Hematopoietic multipotent progenitor cell treated with erythropoietin and hydrocortisone succinate and interleukin-3 and kit ligand, for 6 days (in vitro differentiated cells): ENCODE measurements at places on chromosomes 5 and 9.
A peak's percentile ranks its signal among the peaks of the same experiment; 100 is the strongest.

- DNase-seq = no peak
Observed at GRCh38 chr9:131319486-131319885, 30.0 kb downstream of the PLPP7 start.

DNA sequence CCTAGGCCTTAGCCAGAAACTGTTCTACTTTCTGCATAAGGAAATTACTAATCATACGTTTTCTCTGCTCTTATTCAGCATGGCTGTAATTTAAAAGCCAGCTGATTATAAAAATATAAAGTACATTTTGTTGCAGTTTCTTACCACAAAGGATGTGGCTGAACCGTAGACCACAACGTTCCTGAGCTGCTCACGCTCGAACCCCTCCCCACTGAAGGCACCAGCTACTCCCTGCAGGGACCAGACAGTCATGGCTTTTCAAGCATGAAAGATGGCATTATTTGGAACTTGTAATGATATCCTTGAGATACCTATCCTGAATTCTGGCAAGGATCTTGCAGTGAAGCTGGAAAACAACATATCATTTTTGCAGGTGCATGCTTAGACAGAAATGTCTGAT, 91.8 kb upstream of the DMRT1 start:
- peak; percentile 71 for DNase-seq

- DNase-seq = no peak
Observed at GRCh38 chr5:82222597-82223574, 55.3 kb downstream of the RPS23 start.

DNA sequence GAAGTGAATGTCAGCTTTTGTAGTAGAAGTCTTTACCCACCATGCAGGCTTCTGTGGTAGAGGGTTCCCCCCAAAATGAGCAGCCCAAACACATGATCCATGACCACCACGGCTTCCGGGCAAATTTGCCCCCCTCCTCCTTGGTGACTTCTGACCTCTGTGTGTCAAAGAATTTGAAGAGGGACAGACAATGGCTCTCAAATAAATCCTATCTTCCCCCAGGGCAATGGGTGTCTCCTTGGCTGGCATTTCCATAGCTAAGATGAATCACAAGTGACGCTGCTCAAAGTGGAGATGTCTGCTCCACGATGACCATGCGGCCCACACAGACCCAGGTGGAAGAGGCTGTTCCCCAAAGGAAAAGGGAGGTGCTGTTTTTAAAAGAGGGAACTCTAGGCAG, 30.2 kb upstream of the BOD1 start:
- DNase-seq = no peak

DNA sequence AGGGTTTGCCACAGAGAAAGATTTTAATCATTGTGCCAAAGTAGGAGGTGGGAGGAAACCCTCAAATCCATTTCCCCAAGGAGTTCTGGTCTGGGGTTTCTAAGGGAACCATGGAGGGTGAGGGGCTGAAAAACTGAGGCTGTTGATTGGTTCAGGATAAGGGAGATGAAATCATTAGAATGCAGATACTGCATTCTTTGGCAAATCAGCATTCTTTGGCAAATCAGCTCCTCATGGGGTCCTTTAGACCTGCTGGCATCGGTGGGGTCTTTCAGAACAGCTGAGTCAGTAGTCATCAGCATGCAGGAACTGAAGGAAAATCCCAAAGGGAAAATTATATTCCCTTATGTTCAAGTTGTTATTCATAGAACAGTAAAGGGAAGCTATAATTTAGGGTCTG, 585.5 kb downstream of the ISL1 start:
- DNase-seq = no peak

- no peak for DNase-seq
Observed at GRCh38 chr5:153672347-153673090, 182.0 kb downstream of the GRIA1 start.

GRCh38 chr9:33135470-33135958, 31.6 kb downstream of the B4GALT1 start:
- peak; percentile 43 for DNase-seq

DNA sequence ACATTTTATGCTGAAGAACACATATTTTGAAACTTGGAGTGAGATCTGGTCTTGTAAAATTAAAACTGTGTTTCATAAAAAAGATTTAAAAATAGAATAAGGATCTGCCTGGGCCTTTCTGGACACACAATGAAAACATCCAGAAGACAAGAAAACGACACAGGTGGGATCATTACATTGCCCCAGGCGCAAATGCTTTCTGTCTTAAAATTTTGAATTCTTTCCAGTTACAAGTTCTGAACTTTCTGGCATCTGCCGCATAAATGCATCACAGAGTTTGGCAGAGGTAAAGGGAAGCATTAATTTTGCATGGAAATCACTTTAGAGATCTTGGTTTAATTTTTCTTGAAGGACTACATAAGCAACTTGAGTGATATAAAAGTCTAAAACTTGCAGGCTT, 219.6 kb downstream of the WDR70 start:
- DNase-seq = no peak

DNA sequence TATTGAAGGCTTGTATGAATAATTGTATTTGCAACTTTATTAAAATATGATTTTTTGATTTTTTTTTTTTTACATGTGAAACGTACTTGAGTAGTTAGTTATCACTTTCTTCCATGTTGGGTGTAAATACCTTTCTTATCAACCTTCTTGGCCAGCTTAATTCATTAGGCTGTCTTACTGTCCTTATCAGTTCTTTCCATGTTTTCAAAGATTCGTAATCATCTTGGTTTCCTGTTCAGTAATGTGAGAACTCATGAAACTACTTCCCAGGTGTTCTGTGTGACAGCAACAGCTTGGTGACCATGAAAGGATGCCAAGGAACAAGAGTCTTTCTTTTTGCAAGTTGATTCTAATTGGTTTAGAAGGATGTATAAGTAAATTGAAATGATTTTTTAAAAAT, 100.0 kb downstream of the ADGRV1 start:
- peak; percentile 23 for DNase-seq

GRCh38 chr5:150632305-150633160, 7.9 kb upstream of the SYNPO start:
- no peak for DNase-seq

DNA sequence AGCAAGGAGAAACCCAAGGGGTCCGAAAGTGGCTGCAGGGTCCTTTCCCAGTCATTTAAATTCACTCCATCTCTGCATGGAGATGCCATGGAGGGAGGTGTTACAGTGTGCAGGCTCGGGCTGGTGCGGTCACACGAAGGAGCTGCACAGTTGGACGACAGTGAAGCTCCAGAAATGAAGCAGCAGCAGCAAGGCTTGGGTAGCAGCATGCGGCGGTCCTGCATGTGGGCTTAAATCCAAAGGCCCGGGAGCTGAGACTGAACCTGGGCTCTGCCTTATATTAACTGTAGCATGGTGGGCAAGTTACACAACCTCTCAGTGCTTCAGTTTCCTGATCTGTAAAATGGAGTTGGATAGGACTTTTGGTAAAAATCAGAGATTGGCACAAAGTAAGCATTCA, 51.4 kb downstream of the APBA1 start:
- DNase-seq = no peak

- no peak for DNase-seq
Observed at GRCh38 chr5:1318659-1319251, 23.9 kb upstream of the TERT start.

GRCh38 chr5:121945261-121945660, 16.5 kb upstream of the SRFBP1 start:
- DNase-seq = no peak

- DNase-seq = no peak
Observed at GRCh38 chr5:74954919-74955318, 88.7 kb upstream of the FAM169A start.

GRCh38 chr9:115596746-115597080, 478.8 kb upstream of the TNC start:
- no peak for DNase-seq

DNA sequence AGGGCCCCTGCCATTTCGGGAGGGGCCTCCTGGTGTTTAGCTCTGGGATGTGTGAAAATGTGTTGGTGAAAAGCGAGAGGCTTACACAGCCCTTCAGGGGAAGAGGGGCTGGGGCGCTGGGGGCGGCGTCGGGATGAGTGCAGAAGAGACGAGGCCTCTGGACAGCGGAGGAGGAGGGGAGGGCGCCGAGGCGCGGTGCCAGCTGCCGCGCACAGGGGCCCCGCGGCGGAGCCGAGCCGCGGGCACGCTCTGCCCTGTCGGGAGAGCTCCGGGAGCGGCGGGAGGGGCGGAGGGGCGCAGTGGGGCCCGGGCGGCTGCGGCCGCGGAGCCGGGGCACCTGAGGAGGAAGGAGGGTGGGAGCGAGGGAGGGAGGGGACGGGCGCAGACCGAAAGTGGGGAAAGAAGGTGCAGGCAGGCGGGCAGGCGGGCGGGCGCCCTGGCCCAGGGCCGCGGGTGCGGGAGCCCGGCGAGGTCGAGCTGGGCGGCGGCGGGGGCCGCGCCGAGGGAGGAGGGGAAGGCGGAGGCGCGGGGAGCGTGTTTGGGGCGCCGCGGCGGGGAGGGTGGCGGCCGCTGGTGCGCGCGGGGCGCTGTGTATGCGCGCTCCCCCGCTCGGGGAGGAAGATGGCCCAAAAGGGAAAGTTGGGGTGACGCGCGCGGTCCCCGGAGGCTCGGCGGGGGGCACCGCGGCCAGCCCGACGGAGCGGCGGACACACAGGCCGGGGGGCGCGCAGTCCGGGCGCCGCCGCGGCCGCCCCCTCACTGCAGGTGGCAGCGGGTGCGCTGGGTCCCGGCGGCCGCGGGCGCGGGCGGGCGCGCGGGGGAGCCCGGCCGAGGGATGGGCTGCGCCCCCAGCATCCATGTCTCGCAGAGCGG, at the start of gene PDE8B:
TSS of gene PDE8B (plus strand) at position 590 of the 873 bp plus-strand sequence. CDS start at position 836, 246 bp downstream.
- no peak for DNase-seq

GRCh38 chr9:19148187-19148586, 20.9 kb upstream of the PLIN2 start:
- no peak for DNase-seq

DNA sequence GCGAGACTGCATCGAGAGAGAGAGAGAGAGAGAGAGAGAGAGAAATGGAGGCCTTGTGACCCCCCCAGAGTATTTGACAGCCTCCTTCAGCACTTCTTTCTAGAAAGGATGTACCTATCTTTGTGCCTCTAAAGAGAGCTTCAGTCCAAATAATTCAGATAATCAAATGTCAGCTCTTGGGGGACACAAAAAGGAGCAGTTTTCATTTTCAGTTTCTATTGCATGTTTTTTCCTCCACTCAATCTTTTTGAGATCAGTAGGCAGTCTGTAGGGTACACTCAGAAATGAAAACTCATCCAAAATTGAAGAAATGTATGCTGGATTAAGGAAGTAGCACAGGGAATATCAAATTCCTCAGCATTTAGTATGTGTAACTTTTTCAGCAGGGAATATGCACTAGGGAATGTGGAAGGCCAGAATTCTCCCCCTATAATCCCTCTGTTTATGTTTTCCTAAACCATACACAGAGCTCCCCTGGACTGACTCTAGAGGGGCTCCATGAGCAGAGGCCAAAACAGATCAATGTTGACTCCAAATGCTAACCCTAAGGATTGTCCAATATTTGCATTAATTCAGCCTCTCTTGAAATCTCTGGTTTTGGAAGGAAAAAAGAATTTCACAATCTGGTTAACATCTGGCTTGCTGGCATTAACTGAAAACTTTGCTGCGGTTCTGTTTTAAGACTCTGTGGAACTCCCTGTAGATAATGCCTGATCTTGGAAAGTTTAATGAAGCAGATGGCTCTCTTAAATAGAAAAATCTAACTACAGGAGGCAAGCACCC, 250.1 kb downstream of the CEMIP2 start:
- DNase-seq = no peak

DNA sequence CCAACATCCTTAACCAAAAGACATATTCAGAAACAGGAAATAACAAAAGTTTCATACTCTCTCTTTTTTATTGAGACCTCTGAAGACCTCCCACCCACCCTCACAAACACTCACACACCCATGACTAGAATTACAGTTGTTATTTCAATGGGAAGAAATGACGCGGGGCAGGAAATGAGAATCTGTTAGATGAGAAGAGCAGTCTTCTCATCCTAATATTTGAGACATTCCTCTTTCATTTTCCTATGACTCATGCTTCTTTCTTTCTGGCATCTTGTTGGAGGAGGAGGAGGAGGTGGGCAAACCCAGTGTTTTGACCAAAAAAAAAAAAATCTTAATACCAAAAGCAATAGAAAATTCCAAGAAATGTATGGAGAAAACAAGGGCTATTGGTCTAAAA, 179.5 kb upstream of the TARS1 start:
- DNase-seq = no peak

DNA sequence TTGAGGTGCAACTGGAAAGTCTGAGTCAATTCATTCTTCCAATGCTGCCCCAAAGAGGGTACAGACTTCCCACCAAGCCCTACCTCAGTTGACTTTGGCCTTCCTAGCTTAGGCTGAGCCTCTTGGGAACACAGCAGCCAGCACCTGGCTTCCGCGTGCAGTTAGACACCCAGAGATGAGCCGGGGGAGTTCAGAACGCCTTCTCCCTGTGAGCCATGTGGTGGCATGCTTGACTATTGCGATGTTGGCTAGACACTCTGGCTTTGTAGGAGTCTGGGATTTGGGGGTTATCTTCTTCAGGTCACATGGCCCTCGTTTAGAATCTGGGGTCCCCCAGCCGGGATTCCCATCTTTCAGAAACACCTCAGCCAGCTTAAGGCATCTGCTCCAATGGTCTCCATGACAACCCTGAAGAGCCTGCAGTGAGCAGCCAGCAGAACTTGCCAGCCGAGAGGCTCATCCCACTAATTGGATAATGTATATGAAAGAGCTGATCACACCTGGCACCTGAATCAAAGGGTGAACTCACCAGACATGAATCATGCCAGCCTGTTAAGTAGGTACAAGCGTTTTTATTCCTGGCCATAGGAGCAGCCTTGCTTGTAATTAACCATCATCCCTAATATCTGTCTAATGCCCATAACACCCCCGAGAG, 167.5 kb downstream of the SYK start:
- DNase-seq = no peak

DNA sequence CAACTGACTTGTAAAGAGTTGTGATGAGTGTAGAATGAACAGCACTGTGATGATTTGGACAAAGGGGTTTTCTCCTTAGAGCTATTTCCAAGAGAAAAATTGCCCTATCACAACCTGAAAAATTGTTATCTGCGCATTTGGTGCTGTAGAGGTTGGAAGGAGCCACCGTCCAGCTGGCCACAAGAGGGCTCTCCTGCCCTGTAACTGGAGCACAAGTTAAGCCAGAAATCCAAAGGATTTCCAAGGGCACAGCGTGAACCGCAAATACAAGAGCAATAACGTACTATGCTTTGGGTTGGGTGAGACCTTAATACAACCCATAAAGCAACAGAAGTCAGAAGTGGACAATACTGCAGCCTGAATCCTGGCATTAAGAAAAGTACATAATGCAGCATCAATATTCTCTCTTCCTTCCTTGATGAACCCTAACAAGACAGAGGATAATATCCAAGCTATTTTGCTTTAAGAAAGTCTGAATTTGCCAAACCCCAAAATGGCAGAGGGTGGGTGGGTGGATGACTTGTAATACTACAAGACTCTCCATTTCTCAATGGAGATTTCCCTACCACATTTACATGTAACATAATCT, 56.8 kb upstream of the SMIM32 start:
- peak; percentile 65 for DNase-seq

- DNase-seq = no peak
Observed at GRCh38 chr9:96209407-96210271, 92.3 kb downstream of the HSD17B3 start.

GRCh38 chr9:98568909-98569469, 139.7 kb downstream of the GABBR2 start:
- DNase-seq = no peak
